ENCODE measurements at places on chromosomes 5 and 9.
A peak's percentile ranks its signal among the peaks of the same experiment; 100 is the strongest.

DNA sequence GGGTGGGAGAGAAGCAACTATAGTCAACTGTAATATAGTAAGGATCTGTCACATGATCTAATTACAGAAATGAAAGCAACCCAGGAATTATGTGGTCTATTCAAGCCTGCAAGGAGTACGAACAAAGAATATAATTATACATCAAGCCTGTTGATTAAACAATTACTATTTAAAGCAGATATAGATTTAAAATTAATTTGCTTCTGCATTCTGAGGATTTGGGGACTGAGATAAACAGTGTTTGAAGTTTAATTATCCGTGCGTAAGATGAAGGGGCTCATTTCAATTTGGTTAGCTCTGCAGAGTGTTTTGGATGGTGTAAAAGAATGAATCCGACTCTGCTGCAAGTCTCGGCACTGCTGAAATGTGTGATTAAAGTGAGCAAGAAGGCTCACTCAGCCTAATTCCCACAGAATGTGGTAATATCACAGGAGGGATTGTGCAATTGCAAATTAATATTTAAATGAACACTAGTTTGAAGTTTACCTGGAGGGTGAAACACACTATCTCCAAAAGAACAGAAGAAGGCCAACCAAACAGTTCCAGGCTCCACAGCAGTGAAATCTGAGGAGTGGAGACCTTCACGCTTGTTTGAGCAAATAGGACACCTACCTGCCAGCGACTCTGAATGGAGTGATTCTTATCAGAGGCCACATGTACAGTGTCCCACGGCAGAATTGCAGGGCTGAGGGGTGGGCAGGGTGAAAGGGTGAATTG is 420.6 kb upstream of the SLC30A5 start:
- no peak for DNase-seq
- no peak overlapping the region for H3K4me3 ChIP-seq
- H3K27ac ChIP-seq = no peak overlapping the region
- no peaks in the 10 kb centered on the region for H3K4me1 ChIP-seq
- no peaks in the 10 kb centered on the region for H3K36me3 ChIP-seq

DNA sequence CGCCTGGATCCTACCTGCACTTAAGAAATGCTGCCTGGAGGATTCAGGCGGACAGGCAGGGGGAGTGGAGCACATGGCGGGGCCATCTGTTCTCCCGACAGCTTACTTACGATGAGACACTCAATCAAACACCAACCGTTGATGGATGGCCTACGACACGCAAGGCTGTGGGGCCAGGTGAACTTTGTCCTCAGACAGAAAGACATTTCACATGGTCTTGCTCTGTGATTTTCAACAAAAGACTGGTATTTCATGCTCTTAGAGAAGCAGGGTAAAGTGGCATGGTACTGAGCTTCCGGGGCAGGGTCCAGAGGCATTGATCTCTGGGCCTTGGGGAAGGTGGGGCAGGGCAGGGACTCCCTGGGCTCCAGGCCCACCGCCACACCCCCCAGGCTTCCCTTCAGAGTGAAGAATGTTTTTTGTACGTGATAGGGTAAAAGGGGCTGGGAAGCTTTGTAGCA is 9.1 kb upstream of the OLFM1 start:
- H3K27me3 ChIP-seq = peaks cover 6% of the 10 kb centered on the region
- H3K4me3 ChIP-seq = no peak overlapping the region
- DNase-seq = no peak
- no peaks in the 10 kb centered on the region for H3K36me3 ChIP-seq
- no peaks in the 10 kb centered on the region for H3K4me1 ChIP-seq

GRCh38 chr9:78167356-78167755 is 68.5 kb upstream of the CEP78 start:
- peaks cover 13% of the 10 kb centered on the region for H3K36me3 ChIP-seq
- H3K4me1 ChIP-seq = no peaks in the 10 kb centered on the region
- no peaks in the 10 kb centered on the region for H3K27me3 ChIP-seq
- H3K27ac ChIP-seq = no peak overlapping the region

DNA sequence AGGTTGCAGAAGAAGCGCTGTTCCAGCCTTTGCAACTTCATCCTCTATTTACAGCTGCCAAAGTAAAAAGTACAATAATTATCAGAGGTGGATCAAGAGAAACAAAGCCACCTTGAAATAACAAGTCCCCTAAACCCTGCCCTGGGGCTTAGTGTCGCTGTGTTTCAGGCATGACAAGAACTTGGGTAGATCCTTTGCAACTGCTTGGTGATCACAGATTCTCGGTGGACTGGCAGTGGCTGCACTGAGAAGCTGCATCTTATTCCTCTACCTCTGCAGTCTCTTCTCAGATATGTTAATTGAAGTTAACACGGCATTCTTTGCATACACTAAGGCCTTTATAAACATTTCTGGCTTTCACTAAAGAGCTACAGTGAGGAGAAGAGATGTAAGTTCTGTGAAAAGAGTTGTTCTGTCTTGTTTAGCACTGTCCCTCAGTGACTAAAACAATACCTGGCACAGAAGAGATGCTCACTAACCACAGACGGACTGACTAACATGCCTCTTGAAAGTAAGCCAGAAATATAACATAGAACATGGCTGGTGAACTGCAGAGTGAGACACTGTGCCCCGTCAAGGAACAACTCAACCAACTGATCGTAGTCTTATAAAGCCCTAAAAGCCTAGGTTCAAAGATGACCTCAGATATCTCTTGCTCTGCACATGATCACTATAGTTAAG is 144.2 kb downstream of the MLLT3 start:
- H3K4me1 ChIP-seq = peaks cover 2% of the 10 kb centered on the region
- H3K4me3 ChIP-seq = no peak overlapping the region
- DNase-seq = no peak
- no peak overlapping the region for H3K27ac ChIP-seq
- H3K27me3 ChIP-seq = peaks cover 5% of the 10 kb centered on the region

- no peak overlapping the region for H3K27ac ChIP-seq
- no peaks in the 10 kb centered on the region for H3K36me3 ChIP-seq
- DNase-seq = no peak
- no peak overlapping the region for H3K4me3 ChIP-seq
- no peaks in the 10 kb centered on the region for H3K27me3 ChIP-seq
- H3K4me1 ChIP-seq = no peaks in the 10 kb centered on the region
Measured at GRCh38 chr5:145778144-145778900, 56.8 kb downstream of the PRELID2 start.

- H3K36me3 ChIP-seq = peaks cover 16% of the 10 kb centered on the region
- H3K27ac ChIP-seq = no peak overlapping the region
- no peak for DNase-seq
- H3K4me3 ChIP-seq = no peak overlapping the region
Measured at GRCh38 chr5:116451905-116452450, 122.6 kb downstream of the SEMA6A start.

- no peak overlapping the region for H3K4me3 ChIP-seq
- H3K36me3 ChIP-seq = no peaks in the 10 kb centered on the region
- no peak overlapping the region for H3K27ac ChIP-seq
- no peak for DNase-seq
- H3K27me3 ChIP-seq = peaks cover 5% of the 10 kb centered on the region
Measured at GRCh38 chr9:90064248-90064647, 459.4 kb downstream of the GADD45G start.

DNA sequence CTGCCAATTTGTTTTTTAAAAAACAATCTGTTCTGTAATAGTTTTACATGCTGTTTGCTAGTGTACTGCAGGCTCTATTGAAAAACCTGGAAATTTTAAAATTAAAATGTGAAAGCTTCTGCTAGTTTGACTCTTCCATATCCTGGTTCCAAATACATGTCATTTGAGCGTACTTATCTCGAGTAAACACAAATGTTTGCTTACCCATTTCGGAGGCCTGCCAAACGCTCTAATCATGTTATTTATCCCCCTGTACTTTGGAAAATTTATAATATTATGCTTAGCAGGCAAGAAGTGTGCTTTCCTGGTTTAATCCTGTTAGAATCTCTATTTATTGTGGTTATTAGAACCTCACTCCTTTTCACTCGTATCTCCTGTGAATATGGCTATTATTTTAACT is 476.8 kb upstream of the CYLC2 start:
- H3K36me3 ChIP-seq = no peaks in the 10 kb centered on the region
- H3K27ac ChIP-seq = no peak overlapping the region
- H3K4me3 ChIP-seq = no peak overlapping the region

DNA sequence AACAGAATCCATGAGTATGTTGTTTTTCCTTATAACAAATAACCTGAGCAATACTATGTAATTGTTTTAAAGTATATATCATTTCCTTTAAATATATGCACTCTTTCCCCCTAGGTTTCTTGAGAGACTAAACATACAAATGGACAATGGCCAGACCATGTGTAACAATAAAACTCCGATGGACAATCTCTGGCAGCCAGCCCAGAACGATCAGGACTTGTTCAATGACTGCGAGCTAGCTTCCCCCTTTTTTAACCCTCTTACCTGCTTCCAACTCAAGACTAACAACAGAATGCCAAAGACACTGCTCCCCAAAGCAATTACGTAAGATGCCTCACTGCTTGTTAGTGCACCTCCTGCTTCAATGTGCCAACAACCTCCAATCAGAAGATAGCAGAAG is 94.9 kb downstream of the HTR4 start:
- H3K27me3 ChIP-seq = peaks cover 1% of the 10 kb centered on the region
- no peak overlapping the region for H3K27ac ChIP-seq
- H3K4me1 ChIP-seq = no peaks in the 10 kb centered on the region
- DNase-seq = no peak
- no peak overlapping the region for H3K4me3 ChIP-seq

- H3K36me3 ChIP-seq = no peaks in the 10 kb centered on the region
- no peak overlapping the region for H3K4me3 ChIP-seq
- H3K27me3 ChIP-seq = no peaks in the 10 kb centered on the region
- no peaks in the 10 kb centered on the region for H3K4me1 ChIP-seq
- H3K27ac ChIP-seq = no peak overlapping the region
Measured at GRCh38 chr5:15304066-15304731, 195.8 kb upstream of the FBXL7 start.

- no peak overlapping the region for H3K27ac ChIP-seq
- DNase-seq = no peak
- no peak overlapping the region for H3K4me3 ChIP-seq
- peaks cover 13% of the 10 kb centered on the region for H3K4me1 ChIP-seq
Measured at GRCh38 chr5:58085800-58086199, 374.1 kb downstream of the PLK2 start.

GRCh38 chr5:122200450-122200849 is 71.1 kb downstream of the ZNF474 start:
- H3K36me3 ChIP-seq = no peaks in the 10 kb centered on the region
- H3K27ac ChIP-seq = no peak overlapping the region
- DNase-seq = no peak
- no peaks in the 10 kb centered on the region for H3K27me3 ChIP-seq
- H3K4me3 ChIP-seq = no peak overlapping the region

DNA sequence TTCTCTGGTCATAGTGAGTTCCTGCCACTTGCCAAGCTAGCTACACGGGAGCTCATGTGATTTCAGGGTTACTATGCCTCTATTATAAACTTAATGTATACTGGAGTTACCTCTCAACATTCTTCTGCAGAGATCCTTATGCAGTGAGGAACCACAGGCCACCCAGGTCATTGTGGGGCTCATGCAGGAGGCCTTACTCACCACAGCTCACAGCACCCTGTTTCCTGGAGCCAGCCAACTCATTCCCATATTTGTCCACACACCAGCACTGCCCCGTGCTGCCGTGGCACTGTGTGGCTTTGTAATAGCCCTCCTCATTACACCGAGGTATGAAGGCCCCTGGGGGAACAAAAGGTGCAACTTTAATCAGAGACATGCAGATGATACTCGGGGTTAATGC is 520.0 kb downstream of the SPOCK1 start:
- no peaks in the 10 kb centered on the region for H3K27me3 ChIP-seq
- no peaks in the 10 kb centered on the region for H3K4me1 ChIP-seq
- no peaks in the 10 kb centered on the region for H3K36me3 ChIP-seq
- no peak for DNase-seq
- no peak overlapping the region for H3K4me3 ChIP-seq
- no peak overlapping the region for H3K27ac ChIP-seq

DNA sequence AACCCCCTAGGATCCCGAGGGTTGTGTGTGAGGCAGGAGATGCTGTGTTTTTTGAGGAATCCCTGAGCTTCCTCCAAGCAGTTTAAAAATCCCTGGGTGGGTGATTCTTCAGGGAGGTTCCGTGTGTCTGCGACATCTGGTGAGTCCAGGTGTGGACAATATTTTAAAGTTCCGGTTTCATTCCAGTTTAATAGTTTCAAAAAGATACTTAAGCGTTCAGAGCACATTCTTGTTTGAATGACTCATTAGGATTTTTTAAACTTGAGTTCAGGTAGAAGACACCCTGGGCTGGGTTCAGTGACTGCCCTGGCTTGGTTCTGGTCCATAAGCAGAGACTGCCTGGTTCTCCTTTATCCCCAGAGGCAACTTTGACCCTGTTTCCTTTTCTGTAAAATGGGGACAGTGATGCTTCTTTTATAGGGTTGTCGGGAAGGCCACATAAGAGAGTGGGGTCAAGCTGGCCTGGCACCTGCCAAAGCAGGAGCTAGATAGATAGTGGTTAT is 119.2 kb downstream of the RGS3 start:
- H3K4me1 ChIP-seq = peaks cover 95% of the 10 kb centered on the region
- H3K27me3 ChIP-seq = peaks cover 8% of the 10 kb centered on the region
- no peak overlapping the region for H3K4me3 ChIP-seq
- H3K27ac ChIP-seq = peak overlapping the region; percentile 95

Measured in immature natural killer cell (primary cell).